ENCODE measurements at places on chromosomes 3 and 15.

- no peak for DNase-seq
Observed at GRCh38 chr15:40046721-40047414, 7.9 kb upstream of the SRP14 start.

DNA sequence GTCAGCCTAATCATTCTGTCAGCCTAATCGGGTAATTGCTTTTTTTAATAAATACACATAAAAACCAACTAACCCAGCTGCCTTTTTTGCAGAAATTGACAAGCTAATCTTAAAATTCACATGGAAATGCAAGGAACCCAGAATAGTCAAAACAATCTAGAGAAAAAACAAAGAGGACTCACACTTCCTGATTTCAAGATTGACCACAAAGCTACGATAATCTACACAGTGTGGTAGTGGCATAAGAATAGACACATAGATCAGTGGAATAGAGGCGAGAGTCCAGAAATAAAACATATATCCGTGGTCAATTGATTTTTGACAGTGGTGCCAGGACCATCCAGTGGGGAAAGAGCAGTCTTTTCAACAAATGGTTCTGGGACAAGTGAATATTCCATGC lies 2.4 kb upstream of the C3orf20 start:
- no peak for DNase-seq

DNA sequence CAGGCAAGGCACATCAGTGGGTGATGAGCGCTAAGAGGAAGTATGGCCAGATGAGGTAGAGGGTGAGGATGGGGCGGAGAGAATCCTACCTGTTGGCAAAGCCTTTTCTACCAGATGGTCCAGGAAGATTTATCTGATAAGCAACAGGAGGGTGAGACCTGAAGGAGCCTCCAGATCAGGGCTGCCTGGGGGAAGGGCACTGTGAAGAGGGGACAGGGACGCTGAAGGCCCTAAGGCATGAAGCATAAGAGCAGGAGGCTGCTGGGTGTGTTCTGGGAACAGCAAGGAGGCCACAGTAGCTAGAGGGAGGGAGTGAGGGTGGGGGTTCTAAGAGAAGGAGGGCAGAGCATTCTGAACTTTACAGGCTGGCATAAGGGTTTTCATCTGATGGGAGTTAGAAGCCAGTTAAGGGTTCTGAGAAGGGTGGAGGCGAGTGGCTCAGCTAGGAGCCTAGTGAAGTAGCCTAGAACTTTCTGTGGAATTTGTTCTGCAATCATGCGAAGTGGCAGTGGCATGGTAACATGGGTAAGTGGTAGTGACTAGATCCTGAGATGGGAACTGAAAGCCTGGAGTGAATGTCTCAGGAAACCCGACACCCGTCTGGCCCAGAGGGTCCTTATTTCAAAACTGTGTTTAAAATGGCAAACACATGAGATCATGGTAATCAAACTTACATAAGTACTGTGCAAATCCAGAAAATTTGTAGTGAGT lies 29.9 kb downstream of the CGNL1 start:
- DNase-seq = no peak

- DNase-seq = no peak
Observed at GRCh38 chr3:188583341-188584161, 429.6 kb downstream of the LPP start.

GRCh38 chr3:143314251-143315093 lies 194.9 kb downstream of the CHST2 start:
- DNase-seq = no peak

GRCh38 chr3:123344907-123345594 lies 103.8 kb downstream of the ADCY5 start:
- no peak for DNase-seq

GRCh38 chr15:62739082-62739481 lies 303.5 kb upstream of the TPM1 start:
- DNase-seq = no peak

DNA sequence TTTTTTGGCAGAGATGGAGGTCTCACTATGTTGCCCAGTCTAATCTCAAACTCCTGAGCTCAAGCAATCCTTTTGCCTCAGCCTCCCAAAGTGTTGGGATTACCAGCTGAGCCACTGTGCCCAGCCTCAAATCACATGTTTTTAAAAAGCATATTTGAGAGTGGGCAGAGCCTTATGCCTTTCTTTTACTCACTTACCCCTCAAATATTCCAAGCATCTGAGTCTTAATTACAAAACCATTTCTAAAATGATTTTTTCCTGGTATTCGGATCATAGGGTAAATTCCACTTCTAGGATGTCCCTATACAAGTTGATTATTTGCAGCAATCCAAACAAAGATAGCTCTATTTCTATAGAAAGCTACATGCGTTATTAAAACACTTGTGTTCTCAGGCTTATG lies 106.1 kb downstream of the RFTN1 start:
- DNase-seq = no peak

- no peak for DNase-seq
Observed at GRCh38 chr15:27210176-27210575, 239.2 kb downstream of the GABRG3 start.

DNA sequence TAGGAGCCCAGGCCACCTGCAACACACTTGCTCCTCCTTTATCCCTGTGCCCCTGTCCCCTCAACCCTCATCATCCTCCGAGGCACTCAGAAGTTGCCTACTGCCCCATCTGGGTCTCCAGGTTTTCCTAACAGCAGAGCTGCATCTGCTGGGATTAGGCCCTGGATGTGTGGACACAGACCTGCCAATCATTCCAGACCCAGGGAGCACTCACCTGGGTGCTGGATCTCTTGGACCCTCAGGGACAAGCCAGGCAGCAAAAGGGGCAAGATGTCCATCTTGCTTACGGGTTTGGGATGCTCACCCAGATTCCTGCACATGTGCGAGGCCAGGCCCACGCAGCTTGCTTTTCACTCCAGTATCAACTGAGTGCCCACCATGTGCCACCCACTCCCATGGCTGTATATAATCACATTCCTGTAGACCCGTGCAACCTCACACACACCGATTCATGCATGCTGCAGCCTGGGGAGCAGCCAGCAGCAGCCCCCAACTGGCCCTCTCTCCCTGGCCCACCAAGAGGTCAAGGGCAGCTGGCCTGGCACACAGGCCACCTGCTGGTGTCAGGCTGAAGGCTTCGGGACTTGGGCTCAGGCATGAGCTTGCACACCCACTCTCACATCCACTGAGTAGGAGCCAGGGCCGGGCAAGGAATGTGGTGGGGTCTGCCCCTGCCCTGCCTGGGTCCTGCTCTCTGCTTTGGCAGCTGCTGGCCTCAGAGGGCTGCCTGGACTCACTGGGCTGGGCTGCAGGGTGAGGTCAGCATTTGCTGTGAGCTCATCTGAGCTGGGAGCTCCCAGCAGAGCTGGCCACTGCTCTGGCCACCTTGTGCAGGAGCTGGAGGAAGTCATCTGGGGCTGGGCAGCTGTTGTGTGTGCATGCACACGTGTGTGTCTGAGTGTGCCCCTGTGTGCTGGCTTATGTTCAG lies 14.9 kb downstream of the PRKCD start:
- no peak for DNase-seq

DNA sequence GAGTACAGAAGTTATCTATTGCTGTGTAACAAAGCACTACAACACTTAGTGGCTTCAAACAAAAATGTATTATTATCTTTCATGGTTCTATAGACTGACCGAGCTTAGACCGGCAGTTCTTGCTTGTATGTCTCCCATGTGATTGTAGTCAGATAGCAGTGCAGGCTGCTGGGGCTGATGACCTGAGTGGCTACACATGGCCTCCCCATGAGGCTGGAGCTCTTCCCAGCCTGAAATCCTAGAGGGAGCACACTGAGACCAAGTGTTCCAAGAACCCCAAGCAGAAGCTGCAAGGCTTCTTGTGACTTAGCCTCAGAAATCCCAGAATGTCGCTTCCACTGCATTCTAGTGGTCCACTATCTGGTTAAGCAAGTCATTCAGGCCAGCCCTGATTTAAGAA lies 141.2 kb upstream of the TLE3 start:
- DNase-seq = no peak

DNA sequence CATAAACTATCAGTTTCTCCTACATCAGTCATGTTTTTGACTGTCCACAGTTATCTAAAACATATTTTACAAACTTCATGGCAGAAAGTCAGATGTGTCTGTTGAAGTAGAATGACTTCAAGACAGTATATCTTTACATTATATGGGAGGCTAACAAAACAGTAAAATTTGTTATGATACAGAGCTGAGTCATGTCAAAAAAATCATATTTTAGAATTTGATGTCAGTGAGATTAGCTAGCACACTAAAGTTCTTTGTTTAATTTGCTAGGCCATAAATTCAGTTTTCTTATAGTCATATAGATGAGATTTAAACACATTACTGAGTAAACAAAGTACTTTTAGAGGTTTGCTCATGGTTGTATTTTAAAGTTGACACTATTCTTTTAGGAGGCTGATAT lies 80.3 kb upstream of the IGSF10 start:
- no peak for DNase-seq

GRCh38 chr3:55089211-55089610 lies 161.4 kb upstream of the LRTM1 start:
- no peak for DNase-seq

- DNase-seq = no peak
Observed at GRCh38 chr3:60585918-60586317, 665.3 kb downstream of the FHIT start.

DNA sequence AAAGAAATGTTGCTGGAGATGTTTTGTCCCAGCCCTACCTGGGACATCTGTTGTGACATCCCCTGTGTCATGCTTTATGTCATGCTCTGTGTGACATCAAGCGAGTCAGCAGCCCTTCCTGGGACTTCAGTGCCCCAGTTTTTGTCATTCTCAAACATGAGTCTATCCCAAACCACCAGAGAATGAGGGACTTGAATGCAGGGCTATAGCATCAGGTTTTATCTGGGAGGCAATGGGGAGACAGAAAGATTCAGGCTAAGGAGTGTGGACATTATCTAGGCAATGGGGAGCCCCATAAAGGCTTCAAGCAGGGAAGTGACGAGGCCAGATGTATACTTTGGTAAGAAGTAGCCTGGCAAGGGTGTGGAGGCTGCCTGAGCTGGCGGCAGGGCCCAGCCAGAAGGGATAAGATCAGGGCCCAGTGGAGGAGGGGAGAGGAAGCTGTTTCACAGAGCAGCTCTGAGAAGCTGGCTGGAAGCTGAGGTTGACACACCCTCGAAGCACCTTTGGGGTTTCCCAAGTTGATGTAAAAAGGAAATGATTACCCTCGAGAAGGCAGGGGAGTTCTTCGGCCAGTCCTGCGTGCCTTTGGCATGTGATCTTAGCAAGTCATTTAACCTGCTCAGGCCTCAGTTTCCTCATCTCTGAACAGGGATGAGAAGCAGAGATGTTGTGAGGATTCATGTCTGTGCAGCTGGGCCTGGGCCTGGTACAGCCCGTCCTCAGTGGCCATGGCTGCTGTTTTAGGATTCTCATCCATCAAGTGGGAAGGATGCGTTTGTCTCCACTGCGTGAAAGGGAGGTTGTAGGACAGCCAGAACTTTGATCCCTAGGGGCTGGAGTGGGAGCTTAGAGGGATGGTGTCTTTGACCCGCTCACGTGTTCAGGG lies 34.3 kb downstream of the IRAK2 start:
- DNase-seq = no peak

DNA sequence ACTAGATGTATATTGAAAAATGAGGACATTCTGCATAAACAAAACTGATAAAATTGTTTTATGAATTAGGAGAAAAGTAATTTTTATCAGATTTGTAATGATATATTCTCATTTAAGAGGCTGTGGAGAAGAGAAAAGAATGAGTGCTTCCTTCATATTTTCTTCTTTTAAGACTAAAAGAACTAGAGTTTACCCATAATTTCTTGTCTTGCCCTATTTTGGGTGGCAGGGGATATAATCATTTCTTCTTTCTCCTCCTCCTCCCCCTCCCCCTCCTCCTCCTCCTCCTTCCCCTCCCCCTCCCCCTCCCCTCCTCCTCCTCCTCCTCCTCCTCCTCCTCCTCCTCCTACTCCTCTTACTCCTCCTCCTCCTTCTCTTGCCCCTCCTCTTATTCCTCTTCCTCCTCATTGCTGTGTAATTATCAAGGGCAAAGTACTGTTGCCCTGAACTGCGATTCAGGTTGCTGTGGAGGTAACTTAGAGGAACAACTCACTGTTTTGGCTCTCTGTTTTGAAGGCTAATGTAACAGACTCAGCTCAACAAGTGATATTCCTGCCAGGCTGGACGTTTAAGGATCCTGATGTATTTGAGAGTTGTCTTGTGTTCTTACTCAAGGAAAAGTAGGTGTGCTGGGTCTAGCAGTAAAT lies 555.4 kb downstream of the AGBL1 start:
- no peak for DNase-seq

GRCh38 chr15:77508541-77509243 lies 88.0 kb downstream of the HMG20A start:
- DNase-seq = no peak

GRCh38 chr3:51799879-51800749 lies 21.1 kb upstream of the IQCF6 start:
- peak; percentile 61 for DNase-seq
